Astrocyte (in vitro differentiated cells and primary cell): ENCODE measurements at places on chromosomes 13 and 19. TPM values are rescaled to one million over a fixed set of nuclear protein-coding genes. Genes with fewer than 3 reads are reported as not detected.

IFNL1 gene
- total RNA-seq, result 0.52 and 1.3 TPM in 2 replicates

DNA sequence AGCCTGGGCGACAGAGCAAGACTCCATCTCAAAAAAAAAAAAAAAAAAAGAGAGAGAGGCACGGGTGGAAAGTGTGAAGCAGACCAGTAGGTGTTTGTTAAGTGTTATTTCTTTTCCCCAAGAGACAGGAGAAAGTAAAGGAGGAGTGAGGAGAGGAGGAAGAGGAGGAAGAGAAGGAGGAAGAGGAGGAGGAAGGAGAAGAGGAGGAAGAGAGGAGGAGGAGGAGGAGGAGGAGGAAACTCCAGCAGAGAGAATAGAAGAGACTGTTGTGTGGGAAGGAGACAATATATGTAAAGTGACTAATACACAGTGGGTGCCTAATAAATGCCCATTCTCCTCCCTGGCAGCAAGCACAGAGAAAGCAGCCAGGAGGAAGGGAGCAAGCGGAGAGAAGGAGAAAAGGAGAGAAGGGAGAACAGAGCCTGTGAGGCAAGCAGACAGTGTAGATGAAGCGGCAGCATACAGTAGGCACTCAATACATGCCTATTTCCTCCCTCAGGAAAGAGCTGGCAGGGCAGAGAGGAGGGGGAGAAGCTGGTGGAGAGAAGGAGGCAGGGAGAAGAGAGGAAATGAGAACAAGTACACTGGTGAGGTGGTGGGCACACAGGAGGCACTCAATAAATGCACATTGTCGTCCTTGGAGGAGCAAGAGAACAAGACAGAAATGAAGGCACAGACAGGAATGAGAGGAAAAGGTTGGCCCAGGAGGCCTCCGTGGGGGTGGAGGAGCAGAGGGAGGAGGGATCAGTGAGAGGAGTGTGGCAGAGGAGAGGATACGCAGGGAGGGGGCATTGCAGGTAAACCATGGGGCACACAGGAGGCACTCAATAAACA is 16.6 kb downstream of the JOSD2 start:
- no peak overlapping the region for H3K27ac ChIP-seq
- no peaks in the 10 kb centered on the region for H3K4me1 ChIP-seq
- no peak overlapping the region for H3K4me3 ChIP-seq
- H3K27me3 ChIP-seq, result peaks cover 13% of the 10 kb centered on the region
- no peaks in the 10 kb centered on the region for H3K36me3 ChIP-seq

ANGPTL8 gene
- not detected in 2 replicates for total RNA-seq

DNA sequence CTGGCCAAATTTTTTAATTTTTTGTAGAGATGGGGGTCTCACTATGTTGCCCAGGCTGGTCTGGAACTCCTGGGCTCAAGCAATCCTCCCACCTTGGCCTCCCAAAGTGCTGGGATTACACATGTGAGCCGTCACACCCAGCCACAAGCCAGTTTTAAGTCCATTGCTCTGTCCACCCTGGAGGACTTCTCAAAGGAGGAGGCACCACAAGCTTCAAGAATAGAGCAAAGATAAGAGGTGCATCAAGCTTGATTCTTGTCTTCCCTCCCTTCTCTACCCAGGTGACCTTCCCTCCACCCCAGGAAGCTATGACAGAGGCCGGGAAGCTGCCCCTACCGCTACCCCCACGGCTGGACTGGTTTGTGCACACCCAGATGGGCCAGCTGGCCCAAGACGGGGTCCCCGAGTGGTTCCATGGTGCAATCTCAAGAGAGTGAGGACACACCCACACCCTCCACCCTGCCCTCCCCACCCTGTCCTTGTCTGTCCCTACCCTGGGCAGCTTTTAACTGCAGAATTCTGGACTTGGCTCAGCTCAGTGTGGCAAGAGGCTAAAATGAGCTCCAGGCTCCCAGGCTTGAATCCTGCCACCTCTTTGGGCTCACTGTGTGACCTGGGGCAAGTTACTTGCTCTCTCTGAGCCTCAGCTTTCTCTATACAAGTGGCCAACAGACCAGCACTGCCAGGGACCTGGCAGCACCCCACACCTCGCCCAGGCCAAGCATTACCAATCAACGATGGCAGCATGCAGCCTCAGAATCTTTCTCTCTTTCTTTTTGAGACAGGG is 5.2 kb downstream of the HSH2D start:
- no peaks in the 10 kb centered on the region for H3K4me1 ChIP-seq
- no peaks in the 10 kb centered on the region for H3K36me3 ChIP-seq
- H3K27ac ChIP-seq, result no peak overlapping the region
- no peak overlapping the region for H3K4me3 ChIP-seq
- no peak for DNase-seq

WDR88 gene
- total RNA-seq, result not detected in 2 replicates

DNA sequence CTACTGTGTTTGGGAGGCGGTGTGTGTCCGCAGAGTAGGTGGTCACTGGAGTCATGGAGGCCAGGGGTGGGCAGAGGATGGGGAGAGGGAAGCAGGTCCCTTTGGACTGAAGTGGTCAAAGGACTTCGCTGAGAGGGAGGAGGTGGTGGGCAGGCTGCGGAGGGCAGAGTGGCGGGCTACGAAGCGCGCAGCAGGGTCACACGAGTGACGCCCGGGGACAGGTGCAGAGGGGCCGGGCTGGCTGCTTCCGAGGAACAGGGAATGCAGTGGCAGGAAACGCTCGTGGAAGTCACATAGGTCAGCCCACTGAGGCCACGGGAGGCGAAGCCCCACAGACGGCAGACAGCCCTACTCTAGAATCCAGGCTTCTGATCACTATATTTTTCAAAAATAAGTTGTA is 111.5 kb downstream of the URI1 start:
- H3K27me3 ChIP-seq, result no peaks in the 10 kb centered on the region
- H3K36me3 ChIP-seq, result no peaks in the 10 kb centered on the region
- no peak overlapping the region for H3K27ac ChIP-seq
- H3K4me1 ChIP-seq, result no peaks in the 10 kb centered on the region
- no peak overlapping the region for H3K4me3 ChIP-seq

DNA sequence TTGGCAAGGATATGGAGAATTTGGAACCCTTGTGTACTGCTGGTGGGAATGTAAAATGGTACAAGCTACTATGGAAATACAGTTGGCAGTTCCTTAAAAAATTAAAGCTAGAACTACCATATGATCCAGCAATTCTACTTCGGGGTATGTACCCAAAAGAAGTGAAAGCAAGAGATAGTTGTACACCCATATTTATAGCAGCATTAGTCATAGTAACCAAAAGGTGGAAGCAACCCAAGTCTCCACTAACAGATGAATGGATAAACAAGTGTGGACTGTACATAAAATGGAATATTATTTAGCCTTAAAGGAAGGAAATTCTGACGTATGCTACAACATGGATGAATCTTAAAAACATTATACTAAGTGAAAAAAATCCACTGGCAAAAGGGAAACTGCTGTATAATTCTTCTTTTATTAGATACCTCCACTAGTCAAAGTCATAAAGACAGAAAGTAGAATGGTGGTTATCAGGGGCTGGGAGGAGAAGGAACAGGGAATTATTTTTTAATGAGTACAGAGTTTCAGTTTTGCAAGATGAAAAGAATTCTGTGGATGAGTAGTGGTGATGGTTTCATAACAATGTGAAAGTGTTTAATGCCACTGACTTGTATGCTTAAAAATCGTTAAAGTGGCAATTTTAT is 141.6 kb downstream of the RXFP2 start:
- no peak overlapping the region for H3K27ac ChIP-seq
- no peak for DNase-seq
- H3K27me3 ChIP-seq, result no peaks in the 10 kb centered on the region
- no peak overlapping the region for H3K4me3 ChIP-seq

GRCh38 chr13:60331249-60332012 is 65.6 kb upstream of the TDRD3 start:
- H3K27me3 ChIP-seq, result no peaks in the 10 kb centered on the region
- H3K36me3 ChIP-seq, result no peaks in the 10 kb centered on the region
- H3K4me1 ChIP-seq, result no peaks in the 10 kb centered on the region
- no peak overlapping the region for H3K4me3 ChIP-seq

SERPINE3 gene
- total RNA-seq, result not detected in 2 replicates

PSG6 gene
- 0.23 TPM in 1 of 2 replicates, not detected in the other for total RNA-seq
